ENCODE measurements at places on chromosomes 13 and 19.
A peak's percentile ranks its signal among the peaks of the same experiment; 100 is the strongest.

DNA sequence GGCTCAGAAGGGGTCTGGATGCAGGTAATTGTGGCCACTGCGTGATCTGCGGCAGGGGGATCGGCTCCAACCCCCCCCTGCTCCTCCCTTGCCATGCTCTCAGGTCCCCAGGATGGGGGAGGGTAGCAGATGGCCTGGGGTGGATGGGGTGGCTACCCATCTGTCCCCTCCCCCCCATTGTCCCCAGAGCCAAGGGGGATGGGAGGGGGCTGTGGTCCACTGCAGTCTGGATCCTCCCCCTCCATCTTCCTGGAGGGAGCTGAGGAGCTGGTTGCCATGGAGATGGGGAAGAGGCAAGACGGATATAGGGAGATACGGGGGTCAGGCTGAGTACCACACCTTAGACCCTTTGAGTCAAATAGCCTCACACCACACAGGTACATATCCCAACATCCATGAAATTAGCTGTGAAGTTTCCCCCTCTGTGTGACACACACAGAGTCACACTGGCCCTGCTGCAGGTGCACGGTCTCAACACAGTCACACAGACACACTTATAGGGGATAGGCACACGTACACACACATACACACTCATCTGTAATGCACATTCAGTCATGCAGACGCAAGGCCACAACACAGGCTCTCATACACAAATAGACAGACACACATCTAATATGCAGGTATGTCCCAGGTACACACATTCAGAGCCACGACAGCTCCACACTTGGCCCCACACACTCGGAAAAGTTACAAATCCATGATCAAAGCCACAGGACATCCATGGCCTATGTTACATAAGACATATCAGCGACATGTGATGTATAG lies 1.8 kb upstream of the NOVA2 start:
- no peak overlapping the region for H3K4me3 ChIP-seq
- H3K27me3 ChIP-seq, result peaks cover 33% of the 10 kb centered on the region
- H3K4me1 ChIP-seq, result no peaks in the 10 kb centered on the region
- H3K36me3 ChIP-seq, result no peaks in the 10 kb centered on the region
- DNase-seq, result peak; percentile 46

DNA sequence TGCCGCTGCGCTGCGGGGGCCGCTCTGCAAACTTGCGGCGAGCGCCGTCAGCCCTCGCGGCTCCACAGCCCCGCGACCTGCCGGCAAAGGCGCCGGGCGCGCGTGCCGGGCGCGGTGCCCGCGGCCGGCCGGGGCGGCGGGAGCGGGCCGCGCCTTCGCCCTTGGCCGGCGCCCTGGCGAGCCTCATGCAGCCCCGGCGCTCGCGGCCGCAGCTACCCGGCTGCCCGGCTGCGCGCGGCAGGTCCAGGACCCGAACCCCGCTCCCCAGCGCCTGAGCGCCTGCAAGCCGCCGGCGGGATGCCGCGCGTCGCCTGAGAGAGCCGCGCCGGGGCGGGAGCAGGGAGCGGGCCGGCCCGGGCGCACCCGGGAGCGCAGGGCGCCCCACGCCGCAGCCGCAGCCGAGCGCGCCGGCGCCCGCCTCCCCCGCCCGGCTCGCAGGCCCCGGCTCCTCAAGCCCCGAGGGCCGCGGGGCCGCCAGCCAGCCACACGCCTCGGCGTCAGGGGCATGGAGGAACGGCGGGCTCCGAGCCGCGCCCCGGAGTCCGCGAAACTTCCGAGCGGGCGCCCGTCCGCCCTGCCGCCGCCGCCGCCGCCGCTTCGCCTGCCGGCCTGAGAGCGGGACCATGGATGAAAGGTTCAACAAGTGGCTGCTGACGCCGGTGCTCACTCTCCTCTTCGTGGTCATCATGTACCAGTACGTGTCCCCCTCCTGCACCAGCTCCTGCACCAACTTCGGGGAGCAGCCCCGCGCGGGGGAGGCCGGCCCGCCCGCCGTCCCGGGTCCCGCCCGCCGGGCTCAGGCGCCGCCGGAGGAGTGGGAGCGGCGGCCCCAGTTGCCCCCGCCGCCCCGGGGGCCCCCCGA lies 564 bp downstream of the HS6ST3 start:
- peak overlapping the region; percentile 69 for H3K4me3 ChIP-seq
- H3K4me1 ChIP-seq, result peaks cover 11% of the 10 kb centered on the region
- DNase-seq, result peak; percentile 66
- no peaks in the 10 kb centered on the region for H3K36me3 ChIP-seq

DNA sequence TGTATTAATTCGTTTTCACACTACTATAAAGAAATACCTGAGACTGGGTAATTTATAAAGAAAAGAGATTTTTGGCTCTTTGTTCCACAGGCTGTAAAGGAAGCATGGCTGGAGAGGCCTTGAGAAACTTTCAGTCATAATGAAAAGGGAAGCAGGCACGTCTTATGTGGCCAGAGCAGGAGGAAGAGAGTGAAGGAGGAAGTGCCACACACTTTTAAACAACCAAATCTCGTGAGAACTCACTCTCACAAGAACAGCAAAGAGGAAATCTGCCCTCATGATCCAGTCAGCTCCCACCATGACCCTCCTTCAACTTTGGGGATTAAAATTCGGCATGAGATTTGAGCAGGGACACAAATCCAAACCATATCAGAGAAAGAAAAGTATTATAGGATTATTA lies 1255.9 kb upstream of the MIR17HG start:
- no peaks in the 10 kb centered on the region for H3K27me3 ChIP-seq
- no peaks in the 10 kb centered on the region for H3K36me3 ChIP-seq
- no peak for DNase-seq

- no peak overlapping the region for H3K27ac ChIP-seq
- H3K4me1 ChIP-seq, result no peaks in the 10 kb centered on the region
- DNase-seq, result no peak
- no peaks in the 10 kb centered on the region for H3K36me3 ChIP-seq
Measured at GRCh38 chr13:42413484-42413815, 141.5 kb downstream of the AKAP11 start.

GRCh38 chr13:109036078-109036780 lies 406.8 kb downstream of the MYO16 start:
- no peak overlapping the region for H3K4me3 ChIP-seq
- no peaks in the 10 kb centered on the region for H3K27me3 ChIP-seq
- H3K27ac ChIP-seq, result no peak overlapping the region
- H3K4me1 ChIP-seq, result peaks cover 9% of the 10 kb centered on the region
- H3K36me3 ChIP-seq, result no peaks in the 10 kb centered on the region

GRCh38 chr19:3637621-3638020 lies 11.0 kb upstream of the CACTIN start:
- no peak overlapping the region for H3K27ac ChIP-seq
- H3K4me3 ChIP-seq, result no peak overlapping the region
- no peaks in the 10 kb centered on the region for H3K27me3 ChIP-seq
- DNase-seq, result no peak

GRCh38 chr19:20167651-20168122 lies 673 bp downstream of the ZNF486 start:
- H3K4me1 ChIP-seq, result no peaks in the 10 kb centered on the region
- H3K27ac ChIP-seq, result peak overlapping the region; percentile 91
- peaks cover 5% of the 10 kb centered on the region for H3K36me3 ChIP-seq
- peak overlapping the region; percentile 85 for H3K4me3 ChIP-seq
- H3K27me3 ChIP-seq, result no peaks in the 10 kb centered on the region

GRCh38 chr13:45596800-45597475 lies 18.6 kb downstream of the ERICH6B start:
- no peak for DNase-seq
- no peak overlapping the region for H3K4me3 ChIP-seq
- no peaks in the 10 kb centered on the region for H3K36me3 ChIP-seq
- H3K27ac ChIP-seq, result no peak overlapping the region

DNA sequence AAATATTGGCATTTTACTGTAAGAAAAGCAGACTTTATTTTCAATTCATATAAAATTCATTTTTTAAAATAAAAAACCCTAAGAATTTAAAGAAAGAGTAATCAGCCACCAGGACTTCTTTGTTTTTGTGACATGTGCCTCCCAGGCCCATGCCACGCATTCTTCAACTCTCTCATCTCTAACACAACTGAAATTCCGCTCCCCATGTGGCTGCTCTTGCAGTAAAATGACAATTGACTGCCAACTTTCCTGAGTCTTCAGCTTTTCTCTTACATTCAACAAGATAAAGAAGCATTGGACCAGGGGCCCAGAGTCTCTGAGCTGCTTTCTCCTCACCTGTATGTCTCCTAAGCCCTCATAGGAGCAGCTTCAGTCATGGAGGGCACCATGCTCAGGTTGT lies 372.1 kb downstream of the UQCRFS1 start:
- H3K27me3 ChIP-seq, result no peaks in the 10 kb centered on the region
- H3K4me3 ChIP-seq, result no peak overlapping the region
- peak; percentile 19 for DNase-seq
- H3K27ac ChIP-seq, result no peak overlapping the region

GRCh38 chr13:107202371-107203023 lies 634.6 kb upstream of the ARGLU1 start:
- peaks cover 8% of the 10 kb centered on the region for H3K4me1 ChIP-seq
- no peak for DNase-seq
- H3K27ac ChIP-seq, result no peak overlapping the region
- H3K4me3 ChIP-seq, result no peak overlapping the region

DNA sequence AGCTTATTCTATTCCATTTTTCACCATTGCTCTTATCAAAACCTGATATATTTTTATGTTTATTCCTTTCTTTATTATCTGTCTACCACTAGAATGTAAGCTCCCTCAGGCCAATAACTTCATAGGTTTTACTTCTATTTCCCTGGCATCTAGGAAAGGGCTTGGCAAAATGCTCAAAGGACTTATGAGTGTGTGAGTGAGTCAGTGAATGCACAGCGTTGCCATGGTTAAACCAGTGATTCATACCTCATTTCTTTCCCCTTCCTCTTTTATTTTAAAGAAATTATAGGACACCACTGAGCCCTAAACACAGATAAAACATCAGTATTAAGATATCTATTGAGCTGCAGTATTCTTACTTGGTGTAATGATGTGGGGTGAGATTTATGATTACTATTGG lies 162.1 kb downstream of the GPC6 start:
- no peak overlapping the region for H3K4me3 ChIP-seq
- H3K27ac ChIP-seq, result no peak overlapping the region
- peaks cover 6% of the 10 kb centered on the region for H3K4me1 ChIP-seq

DNA sequence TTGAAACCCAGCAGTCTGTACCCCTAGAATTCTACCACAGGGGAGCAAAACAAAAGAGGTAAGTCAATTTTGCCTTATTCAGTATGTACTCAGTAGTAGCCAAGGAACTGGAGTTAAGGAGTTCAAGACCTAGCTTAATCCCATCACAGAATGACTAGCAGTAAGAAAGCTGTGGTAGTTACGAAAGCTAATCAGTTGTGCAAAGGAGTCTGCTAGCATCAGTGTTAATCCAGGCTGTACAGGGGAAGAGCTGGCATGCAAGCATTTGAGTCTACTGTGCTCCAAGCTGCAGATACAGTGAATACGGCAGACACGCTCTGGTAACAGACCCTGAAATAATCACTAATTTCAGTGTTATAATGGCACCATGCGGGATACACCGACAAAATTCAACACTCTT lies 4.7 kb downstream of the DNMT1 start:
- no peaks in the 10 kb centered on the region for H3K27me3 ChIP-seq
- DNase-seq, result no peak
- H3K4me3 ChIP-seq, result no peak overlapping the region
- no peaks in the 10 kb centered on the region for H3K36me3 ChIP-seq
- peaks cover 3% of the 10 kb centered on the region for H3K4me1 ChIP-seq

DNA sequence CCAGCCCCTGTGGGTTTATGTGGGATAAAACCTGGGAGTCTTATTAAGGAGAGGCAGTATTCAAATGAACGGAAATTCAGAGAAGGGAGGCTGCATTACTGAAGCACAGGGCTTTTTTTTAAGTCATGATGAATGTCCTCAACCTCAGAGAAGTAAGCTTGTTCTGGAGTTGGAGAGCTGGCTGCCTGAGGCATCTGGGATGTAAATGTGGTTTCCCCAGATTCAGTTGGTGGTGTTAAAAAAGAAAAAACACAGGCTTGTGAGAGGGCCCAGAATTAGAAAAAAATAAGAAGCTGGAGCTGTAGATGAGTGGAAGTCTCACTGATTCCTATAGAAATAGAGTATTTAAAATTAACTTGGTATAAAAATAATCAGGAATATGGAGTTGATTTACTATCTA lies 64.0 kb upstream of the GPR12 start:
- no peaks in the 10 kb centered on the region for H3K27me3 ChIP-seq
- no peak overlapping the region for H3K4me3 ChIP-seq
- no peak for DNase-seq
- no peaks in the 10 kb centered on the region for H3K4me1 ChIP-seq
- no peaks in the 10 kb centered on the region for H3K36me3 ChIP-seq
- H3K27ac ChIP-seq, result no peak overlapping the region

- no peaks in the 10 kb centered on the region for H3K4me1 ChIP-seq
- no peak overlapping the region for H3K27ac ChIP-seq
- H3K27me3 ChIP-seq, result no peaks in the 10 kb centered on the region
- DNase-seq, result no peak
- H3K36me3 ChIP-seq, result no peaks in the 10 kb centered on the region
Measured at GRCh38 chr13:42745655-42746054, 35.7 kb upstream of the FAM216B start.

GRCh38 chr13:111370147-111370546 lies 49.7 kb downstream of the TEX29 start:
- no peaks in the 10 kb centered on the region for H3K4me1 ChIP-seq
- no peaks in the 10 kb centered on the region for H3K36me3 ChIP-seq
- no peak overlapping the region for H3K27ac ChIP-seq
- no peak for DNase-seq

DNA sequence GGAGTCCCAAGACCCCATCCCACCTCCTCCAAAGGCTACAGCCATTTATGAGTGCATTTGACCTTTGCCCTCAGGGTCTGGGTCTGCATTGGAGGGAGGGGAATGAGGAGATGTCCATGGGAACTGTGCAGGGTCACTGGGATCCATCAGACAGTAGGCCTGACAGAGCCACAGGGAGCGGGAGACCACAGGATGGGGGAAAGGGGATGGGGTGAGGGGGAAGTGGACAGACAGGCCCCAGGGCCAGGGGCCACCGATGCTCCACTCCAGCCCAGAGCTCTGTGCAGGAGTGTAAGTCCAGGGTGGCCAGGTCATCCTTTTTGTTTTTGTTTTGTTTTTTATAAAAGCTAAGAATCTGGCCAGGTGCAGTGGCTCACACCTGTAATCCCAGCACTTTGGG lies 82.5 kb downstream of the CHST8 start:
- no peak for DNase-seq
- H3K36me3 ChIP-seq, result no peaks in the 10 kb centered on the region
- no peaks in the 10 kb centered on the region for H3K4me1 ChIP-seq
- H3K27ac ChIP-seq, result no peak overlapping the region
- H3K4me3 ChIP-seq, result no peak overlapping the region

GRCh38 chr19:3761382-3762129 lies at the start of gene APBA3:
Gene APBA3 (minus strand): TSS chr19:3761692. CDS start chr19:3760264, 1,428 bp downstream.
- H3K4me1 ChIP-seq, result peaks cover 3% of the 10 kb centered on the region
- H3K36me3 ChIP-seq, result no peaks in the 10 kb centered on the region
- peak; percentile 96 for DNase-seq
- H3K27me3 ChIP-seq, result no peaks in the 10 kb centered on the region
- H3K4me3 ChIP-seq, result peak within 1 kb of the TSS; percentile 90

Data from neural progenitor cell (in vitro differentiated cells).